ENCODE measurements at places on chromosomes 5 and 9. TPM values are rescaled to one million over a fixed set of nuclear protein-coding genes. Genes with fewer than 3 reads are reported as not detected.

GGTA1 gene
- 1.8 TPM for total RNA-seq

SPATA31C1 gene
- not detected for total RNA-seq

TSLP gene
- 1.9 TPM for total RNA-seq

SLC34A1 gene
- 0.82 TPM for total RNA-seq

FOXD4L5 gene
- not detected for total RNA-seq

CDH9 gene
- total RNA-seq = not detected

ERAP2 gene
- 9.1 TPM for total RNA-seq

C9 gene
- total RNA-seq = 1,604 TPM

BHMT2 gene
- 392 TPM for total RNA-seq

DRD1 gene
- total RNA-seq = not detected

PCDHGB5 gene
- 4.1 TPM for total RNA-seq

IFNB1 gene
- not detected for total RNA-seq

SPINK4 gene
- not detected for total RNA-seq

FOXD4L3 gene
- not detected for total RNA-seq

HTR4 gene
- 0.12 TPM for total RNA-seq

MVB12B gene
- 16.1 TPM for total RNA-seq

RAB3C gene
- 0.47 TPM for total RNA-seq

TEK gene
- 4.0 TPM for total RNA-seq

PLEKHG4B gene
- not detected for total RNA-seq

STPG3 gene
- not detected for total RNA-seq

IGIP gene
- 7.0 TPM for total RNA-seq

IL5 gene
- not detected for total RNA-seq

ANKRD34B gene
- total RNA-seq = not detected

APBA1 gene
- 25.5 TPM for total RNA-seq

ADAMTS16 gene
- not detected for total RNA-seq

CHSY3 gene
- 1.5 TPM for total RNA-seq

MAMDC4 gene
- total RNA-seq = 23.2 TPM

FAM78A gene
- total RNA-seq = 1.00 TPM

PCDHB2 gene
- not detected for total RNA-seq

HOMER1 gene
- total RNA-seq = 1.2 TPM

OXCT1 gene
- 0.75 TPM for total RNA-seq

TMEM215 gene
- not detected for total RNA-seq

KLHL9 gene
- total RNA-seq = 7.6 TPM

Data from right lobe of liver (tissue), 6 donors.